ENCODE measurements at places on chromosomes 3 and 15. TPM values are rescaled to one million over a fixed set of nuclear protein-coding genes. Genes with fewer than 3 reads are reported as not detected.

Gene THRB
- 11.3 TPM for total RNA-seq

Gene GDPGP1
- total RNA-seq, result 8.4 TPM

Gene EPB42
- total RNA-seq, result not detected

Gene C3orf85
- total RNA-seq, result not detected

DNA sequence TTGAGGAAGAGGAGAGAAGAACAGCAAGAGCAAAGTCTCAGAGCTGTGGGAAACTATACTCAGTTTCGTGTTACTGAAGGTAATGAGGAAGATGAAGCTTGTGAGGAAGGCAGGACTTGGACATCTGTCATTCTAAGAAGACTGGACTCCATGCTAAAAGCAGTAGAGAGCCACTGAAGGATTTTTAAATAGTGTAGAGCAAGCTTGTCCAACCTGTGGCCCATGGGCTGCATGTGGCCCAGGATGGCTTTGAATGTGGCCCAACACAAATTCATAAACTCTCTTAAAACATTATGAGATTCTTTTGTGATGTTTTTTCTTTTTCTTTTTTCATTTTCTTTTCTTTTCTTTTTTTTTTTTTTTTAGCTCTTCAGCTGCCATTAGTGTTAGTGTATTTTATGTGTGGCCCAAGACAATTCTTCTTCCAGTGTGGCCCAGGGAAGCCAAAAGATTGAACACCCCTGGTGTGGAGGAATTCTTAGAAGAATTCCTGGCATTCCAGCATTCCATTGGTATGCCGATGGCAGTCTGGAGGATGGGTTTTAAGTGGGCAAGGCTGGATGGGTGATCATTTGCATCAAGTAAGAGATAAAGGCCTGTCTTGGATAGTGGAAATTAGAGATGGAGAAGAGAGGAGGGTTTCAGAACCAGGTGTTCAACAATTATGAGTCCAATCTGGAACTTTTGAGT, 6.9 kb upstream of the NFKBIZ start:
- no peaks in the 10 kb centered on the region for H3K4me1 ChIP-seq
- H3K4me3 ChIP-seq, result no peak overlapping the region
- DNase-seq, result no peak
- H3K27me3 ChIP-seq, result no peaks in the 10 kb centered on the region
- no peaks in the 10 kb centered on the region for H3K36me3 ChIP-seq

DNA sequence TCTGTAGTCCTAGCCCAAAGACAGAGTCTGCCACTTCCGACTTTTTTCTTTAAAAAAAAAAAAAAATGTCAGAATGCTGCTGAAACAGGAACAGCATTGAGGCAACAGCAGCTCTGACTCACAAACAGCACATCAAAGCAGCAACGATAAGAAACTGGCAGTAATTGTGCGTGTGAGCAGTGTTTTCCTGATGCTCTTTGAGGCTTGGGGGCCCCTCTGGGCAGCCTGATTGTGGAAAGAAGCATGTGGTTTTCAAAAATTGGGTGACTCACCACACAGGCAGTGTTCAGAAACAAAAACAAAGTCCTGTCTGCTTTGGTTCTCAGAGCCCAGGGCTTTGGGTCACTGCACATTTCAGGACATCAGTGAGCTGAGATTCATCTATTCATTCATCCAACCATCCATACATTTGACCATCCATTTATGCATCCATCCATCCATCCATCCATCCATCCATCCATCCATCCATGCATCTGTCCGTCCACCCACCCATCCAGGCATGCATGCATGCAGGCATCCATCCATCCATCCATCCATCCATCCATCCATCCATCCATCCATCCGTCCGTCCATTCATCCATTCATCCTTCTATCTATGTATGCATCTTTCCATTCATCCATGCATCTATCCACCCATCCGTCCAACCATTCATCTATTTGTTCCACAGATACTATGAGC, 308.4 kb downstream of the RPLP1 start:
- no peaks in the 10 kb centered on the region for H3K36me3 ChIP-seq
- H3K4me1 ChIP-seq, result no peaks in the 10 kb centered on the region
- no peak for DNase-seq
- peaks cover 4% of the 10 kb centered on the region for H3K27me3 ChIP-seq

GRCh38 chr15:48563934-48564333, 81.6 kb downstream of the FBN1 start:
- no peaks in the 10 kb centered on the region for H3K27me3 ChIP-seq
- H3K27ac ChIP-seq, result no peak overlapping the region
- no peaks in the 10 kb centered on the region for H3K4me1 ChIP-seq
- no peaks in the 10 kb centered on the region for H3K36me3 ChIP-seq
- no peak overlapping the region for H3K4me3 ChIP-seq
- no peak for DNase-seq

GRCh38 chr3:11381141-11381540, 108.9 kb downstream of the ATG7 start:
- H3K4me3 ChIP-seq, result no peak overlapping the region
- no peak for DNase-seq
- peaks cover 32% of the 10 kb centered on the region for H3K4me1 ChIP-seq
- peaks cover 33% of the 10 kb centered on the region for H3K36me3 ChIP-seq

DNA sequence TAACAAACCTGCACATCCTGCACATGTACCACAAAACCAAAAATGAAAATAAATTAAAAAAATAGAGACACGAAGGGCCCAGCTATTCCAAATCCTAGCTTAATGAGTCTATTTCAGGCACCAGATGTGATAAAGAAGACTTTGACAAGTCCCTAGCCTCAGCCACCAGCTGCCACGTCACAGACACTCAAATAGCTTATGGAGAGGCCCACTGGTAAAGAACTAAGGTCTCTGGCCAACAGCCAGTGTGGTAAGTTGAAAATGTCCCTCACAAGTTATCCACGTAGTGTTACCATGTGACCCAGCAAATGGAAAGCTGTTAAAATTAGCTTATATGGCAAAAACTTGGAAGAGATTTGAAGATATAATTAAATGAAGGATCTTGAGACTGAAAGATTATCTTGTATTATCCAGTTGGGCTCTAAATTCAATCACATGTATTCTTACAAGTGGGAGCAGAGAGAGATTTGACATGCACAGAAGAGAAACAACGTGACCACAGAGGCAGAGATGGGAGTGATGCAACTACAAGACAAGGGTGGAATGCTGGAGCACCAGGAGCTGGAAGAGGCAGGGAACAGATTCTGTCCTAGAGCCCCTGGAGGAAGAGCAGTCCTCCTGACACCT, 10.9 kb downstream of the ACSBG1 start:
- no peaks in the 10 kb centered on the region for H3K27me3 ChIP-seq
- DNase-seq, result no peak
- peak overlapping the region; percentile 11 for H3K27ac ChIP-seq
- H3K4me3 ChIP-seq, result no peak overlapping the region

GRCh38 chr3:52194485-52195290, 3.3 kb upstream of the ALAS1 start:
- H3K27me3 ChIP-seq, result no peaks in the 10 kb centered on the region
- H3K27ac ChIP-seq, result no peak overlapping the region
- peaks cover 5% of the 10 kb centered on the region for H3K36me3 ChIP-seq
- no peak for DNase-seq
- peaks cover 81% of the 10 kb centered on the region for H3K4me1 ChIP-seq

- H3K27me3 ChIP-seq, result no peaks in the 10 kb centered on the region
- no peak for DNase-seq
- no peaks in the 10 kb centered on the region for H3K36me3 ChIP-seq
- no peak overlapping the region for H3K27ac ChIP-seq
- H3K4me3 ChIP-seq, result no peak overlapping the region
These were observed 161.4 kb upstream of the POU1F1 start for GRCh38 chr3:87437765-87438164.

DNA sequence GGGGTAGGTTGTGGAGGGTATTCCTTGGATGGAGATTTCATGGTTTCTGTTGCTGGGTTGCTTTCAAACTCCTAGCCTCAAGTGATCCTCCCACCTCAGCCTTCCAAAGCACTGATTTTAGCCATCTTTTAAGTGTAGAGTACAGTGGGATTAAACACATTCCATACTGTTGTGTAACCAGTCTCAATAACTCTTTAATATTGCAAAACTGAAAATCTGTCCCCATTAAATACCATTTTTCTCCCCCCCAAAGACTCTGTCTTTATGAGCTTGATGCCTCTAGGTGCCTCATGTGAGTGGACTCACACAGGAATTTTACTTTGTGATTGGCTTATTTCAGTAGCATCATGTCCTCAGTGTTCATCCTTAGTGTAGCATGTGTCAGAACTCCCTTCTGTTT, 74.7 kb upstream of the ATP10A start:
- no peak for DNase-seq
- no peaks in the 10 kb centered on the region for H3K36me3 ChIP-seq
- no peak overlapping the region for H3K4me3 ChIP-seq
- H3K27me3 ChIP-seq, result no peaks in the 10 kb centered on the region
- no peak overlapping the region for H3K27ac ChIP-seq

DNA sequence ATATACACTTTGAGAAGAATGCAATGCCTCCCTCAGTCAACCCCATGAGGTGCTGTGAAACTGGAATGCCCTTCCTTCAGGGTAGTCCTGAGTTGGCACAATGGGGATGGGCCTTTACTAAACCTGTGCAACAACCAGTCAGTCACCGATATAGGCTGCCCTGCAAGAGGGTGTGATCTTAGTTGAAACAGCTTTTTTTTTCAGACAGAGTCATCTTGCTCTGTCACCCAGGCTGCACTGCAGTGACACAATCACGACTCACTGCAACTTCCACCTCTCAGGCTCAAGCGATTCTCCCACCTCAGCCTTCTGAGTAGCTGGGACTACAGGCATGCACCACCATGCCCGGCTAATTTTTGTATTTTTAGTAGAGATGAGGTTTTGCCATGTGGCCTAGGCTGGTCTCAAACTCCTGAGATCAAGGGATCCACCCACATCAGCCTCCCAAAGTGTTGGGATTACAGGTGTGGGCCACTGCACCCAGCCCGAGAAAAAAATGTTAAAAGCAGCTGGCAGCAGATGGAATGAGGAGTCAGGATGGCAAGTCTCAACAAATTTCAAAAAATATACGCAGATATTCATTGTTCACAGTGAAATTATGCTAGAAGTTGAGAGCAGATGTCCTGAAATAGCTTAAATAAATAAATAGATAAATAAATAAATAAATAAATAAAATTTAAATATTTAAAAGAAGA, 31.8 kb downstream of the MYO5A start:
- H3K4me1 ChIP-seq, result peaks cover 31% of the 10 kb centered on the region
- no peak for DNase-seq
- no peaks in the 10 kb centered on the region for H3K27me3 ChIP-seq
- no peaks in the 10 kb centered on the region for H3K36me3 ChIP-seq

- H3K4me1 ChIP-seq, result no peaks in the 10 kb centered on the region
- DNase-seq, result no peak
- H3K36me3 ChIP-seq, result no peaks in the 10 kb centered on the region
- no peak overlapping the region for H3K4me3 ChIP-seq
- no peak overlapping the region for H3K27ac ChIP-seq
These were observed 168.2 kb downstream of the SOX2 start for GRCh38 chr3:181879926-181880325.

DNA sequence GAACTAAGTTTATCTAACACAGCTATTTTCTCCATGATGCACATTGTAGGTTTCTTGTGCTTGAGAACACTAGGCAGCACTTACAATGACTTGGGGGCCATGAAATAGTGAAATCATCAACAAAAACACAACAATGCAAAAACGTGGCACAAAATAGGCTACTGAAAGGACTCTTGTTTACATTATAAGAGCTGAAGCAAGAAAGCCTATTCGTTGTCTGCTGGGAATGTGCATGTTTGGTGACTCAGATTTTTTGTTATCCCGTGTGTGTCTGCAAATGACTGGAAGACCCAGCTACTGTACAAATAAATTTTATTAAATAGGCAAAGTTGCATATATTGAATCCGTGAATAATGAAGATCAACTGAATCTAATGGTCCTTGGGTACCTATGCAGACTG, 85.0 kb downstream of the TCF12 start:
- H3K27me3 ChIP-seq, result no peaks in the 10 kb centered on the region
- H3K36me3 ChIP-seq, result no peaks in the 10 kb centered on the region
- no peaks in the 10 kb centered on the region for H3K4me1 ChIP-seq
- DNase-seq, result no peak
- H3K27ac ChIP-seq, result no peak overlapping the region

- no peaks in the 10 kb centered on the region for H3K36me3 ChIP-seq
- peaks cover 9% of the 10 kb centered on the region for H3K4me1 ChIP-seq
- H3K27me3 ChIP-seq, result no peaks in the 10 kb centered on the region
- H3K4me3 ChIP-seq, result no peak overlapping the region
- H3K27ac ChIP-seq, result no peak overlapping the region
These were observed 8.7 kb downstream of the DCUN1D1 start for GRCh38 chr3:182971637-182972036.

Measured in esophagus squamous epithelium (tissue), 5 donors.